Stimulated activated CD8-positive, alpha-beta memory T cell treated with anti-CD3 and anti-CD28 coated beads, Interleukin-7, amount 100 ng/mL, for 24 hours (primary cell): ENCODE measurements at places on chromosomes 6 and 20.

GRCh38 chr20:8423482-8423881 is 291.4 kb downstream of the PLCB1 start:
- DNase-seq = no peak

DNA sequence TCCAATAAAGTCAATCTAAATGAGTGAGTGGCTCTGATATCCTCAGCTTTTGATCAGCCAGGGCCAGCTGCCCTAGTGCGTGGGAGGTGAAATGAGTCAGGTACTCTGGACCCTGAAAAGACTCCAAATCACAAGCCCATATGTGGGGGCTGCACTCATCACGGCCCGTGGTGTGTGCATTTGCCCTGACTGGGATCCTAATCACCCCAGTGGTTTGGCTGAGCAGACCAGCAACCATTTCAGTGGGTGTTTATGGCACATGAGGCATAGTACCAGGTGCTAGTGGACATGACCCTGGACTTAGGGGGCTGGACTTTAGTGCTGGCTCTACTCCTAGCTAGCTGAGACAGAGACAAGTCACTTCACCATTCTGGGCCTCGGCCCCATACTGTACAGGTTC is 39.4 kb downstream of the SCML4 start:
- no peak for DNase-seq

GRCh38 chr20:49478754-49479689 is 3.4 kb downstream of the KCNB1 start:
- DNase-seq = no peak

DNA sequence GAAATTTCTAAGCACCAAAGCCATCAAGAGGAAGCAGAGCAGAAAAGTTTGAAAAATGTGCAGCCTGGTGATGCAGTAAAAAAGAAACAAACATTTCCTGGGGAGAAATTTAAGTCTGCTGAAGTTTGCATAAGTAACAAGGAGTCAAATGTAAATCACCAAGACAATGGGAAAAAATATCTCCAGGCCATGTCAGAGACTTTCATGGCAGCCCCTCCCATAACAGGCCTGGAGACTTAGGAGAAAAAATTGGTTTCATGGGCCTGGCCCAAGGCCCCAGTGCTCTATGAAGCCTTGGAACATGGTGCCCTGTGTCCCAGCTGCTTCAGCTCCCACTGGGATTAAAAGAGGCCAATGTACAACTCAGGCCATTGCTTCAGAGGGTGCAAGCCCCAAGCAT is 30.1 kb upstream of the EPM2A start:
- DNase-seq = no peak

- no peak for DNase-seq
Observed at GRCh38 chr20:24991897-24992486, 559 bp downstream of the APMAP start.
